Neural progenitor cell (in vitro differentiated cells): ENCODE measurements at places on chromosomes 4 and X.

DNA sequence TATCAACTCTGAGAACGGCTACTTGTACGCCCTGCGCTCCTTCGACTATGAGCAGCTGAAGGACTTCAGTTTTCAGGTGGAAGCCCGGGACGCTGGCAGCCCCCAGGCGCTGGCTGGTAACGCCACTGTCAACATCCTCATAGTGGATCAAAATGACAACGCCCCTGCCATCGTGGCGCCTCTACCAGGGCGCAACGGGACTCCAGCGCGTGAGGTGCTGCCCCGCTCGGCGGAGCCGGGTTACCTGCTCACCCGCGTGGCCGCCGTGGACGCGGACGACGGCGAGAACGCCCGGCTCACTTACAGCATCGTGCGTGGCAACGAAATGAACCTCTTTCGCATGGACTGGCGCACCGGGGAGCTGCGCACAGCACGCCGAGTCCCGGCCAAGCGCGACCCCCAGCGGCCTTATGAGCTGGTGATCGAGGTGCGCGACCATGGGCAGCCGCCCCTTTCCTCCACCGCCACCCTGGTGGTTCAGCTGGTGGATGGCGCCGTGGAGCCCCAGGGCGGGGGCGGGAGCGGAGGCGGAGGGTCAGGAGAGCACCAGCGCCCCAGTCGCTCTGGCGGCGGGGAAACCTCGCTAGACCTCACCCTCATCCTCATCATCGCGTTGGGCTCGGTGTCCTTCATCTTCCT, 2.7 kb downstream of the PCDH10 start:
- DNase-seq, result peak; percentile 74

- no peak for DNase-seq
Measured at GRCh38 chrX:44908827-44909226, 35.8 kb downstream of the KDM6A start.

DNA sequence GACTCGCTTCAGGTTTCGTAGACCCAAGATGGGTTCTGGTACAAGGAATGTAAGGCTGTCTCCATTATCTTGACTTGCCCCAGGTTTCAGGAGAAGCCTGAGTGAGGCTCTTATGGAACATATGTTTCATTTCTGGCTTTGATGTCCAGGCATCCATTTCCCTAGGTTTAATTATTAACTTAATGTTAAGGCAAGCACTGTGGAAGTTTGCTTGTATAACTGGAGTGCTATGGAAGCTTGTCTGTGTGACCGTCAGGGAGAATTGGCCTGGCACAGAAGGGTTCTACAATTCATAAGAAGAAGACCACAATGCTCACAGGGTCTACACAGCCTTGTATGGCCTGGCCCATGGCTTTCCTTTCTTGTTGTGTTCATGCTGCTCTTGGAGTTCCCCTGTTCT, 47.2 kb upstream of the PPP1R2C start:
- DNase-seq, result no peak

DNA sequence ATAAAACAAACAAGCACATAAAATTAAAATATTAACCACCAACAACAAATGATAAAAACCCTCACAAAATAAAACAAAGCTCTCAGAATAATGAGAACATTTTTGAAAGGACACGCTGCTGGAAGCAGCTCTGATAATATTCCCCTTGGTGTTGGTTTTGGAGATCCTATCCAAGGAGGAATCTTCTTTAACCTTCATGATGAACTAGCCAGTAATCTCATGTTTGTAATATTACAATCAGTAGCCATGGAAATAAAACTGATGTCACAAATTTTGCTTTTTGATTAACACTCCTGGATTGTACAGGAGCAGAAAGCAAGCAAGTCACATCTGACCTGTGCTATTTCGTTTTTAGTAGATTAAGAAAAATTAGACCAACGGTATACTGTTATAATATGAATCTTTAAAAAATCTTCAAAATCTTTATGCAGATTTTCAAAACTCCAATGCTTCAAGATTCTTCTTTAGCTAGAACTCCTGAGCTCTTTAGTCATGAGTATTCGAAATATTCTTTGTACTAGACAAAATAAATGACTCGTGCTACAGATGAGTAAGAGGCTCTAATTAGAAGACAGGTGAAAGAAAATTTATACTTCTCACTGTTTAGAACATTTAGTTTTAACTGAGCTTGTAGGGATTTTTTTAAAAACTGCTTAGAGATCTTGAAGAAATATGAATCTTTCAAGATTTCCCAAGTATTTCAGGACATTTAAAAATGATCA, 154.1 kb downstream of the RASL11B start:
- DNase-seq, result no peak

DNA sequence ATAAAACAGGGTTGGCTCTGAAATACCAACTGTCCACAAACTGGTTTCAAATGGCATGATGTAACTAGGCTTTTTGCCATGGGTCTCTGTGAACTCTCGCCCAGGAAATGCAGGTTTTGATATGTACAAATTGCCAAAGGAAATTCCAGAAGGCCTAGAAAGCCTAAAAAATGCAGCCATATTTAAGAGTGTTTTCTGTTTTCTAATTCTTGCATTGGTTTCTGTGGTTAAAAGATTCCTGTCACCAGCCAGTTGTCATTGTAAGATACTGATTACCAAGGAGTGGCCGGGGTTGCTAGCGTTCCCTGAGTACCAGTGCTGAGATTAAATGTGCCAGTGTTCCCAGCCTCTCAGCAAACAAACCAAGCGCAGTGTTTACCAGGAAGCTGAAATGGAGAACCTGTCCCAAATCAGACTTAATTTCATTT, 53.9 kb upstream of the SORBS2 start:
- no peak for DNase-seq

DNA sequence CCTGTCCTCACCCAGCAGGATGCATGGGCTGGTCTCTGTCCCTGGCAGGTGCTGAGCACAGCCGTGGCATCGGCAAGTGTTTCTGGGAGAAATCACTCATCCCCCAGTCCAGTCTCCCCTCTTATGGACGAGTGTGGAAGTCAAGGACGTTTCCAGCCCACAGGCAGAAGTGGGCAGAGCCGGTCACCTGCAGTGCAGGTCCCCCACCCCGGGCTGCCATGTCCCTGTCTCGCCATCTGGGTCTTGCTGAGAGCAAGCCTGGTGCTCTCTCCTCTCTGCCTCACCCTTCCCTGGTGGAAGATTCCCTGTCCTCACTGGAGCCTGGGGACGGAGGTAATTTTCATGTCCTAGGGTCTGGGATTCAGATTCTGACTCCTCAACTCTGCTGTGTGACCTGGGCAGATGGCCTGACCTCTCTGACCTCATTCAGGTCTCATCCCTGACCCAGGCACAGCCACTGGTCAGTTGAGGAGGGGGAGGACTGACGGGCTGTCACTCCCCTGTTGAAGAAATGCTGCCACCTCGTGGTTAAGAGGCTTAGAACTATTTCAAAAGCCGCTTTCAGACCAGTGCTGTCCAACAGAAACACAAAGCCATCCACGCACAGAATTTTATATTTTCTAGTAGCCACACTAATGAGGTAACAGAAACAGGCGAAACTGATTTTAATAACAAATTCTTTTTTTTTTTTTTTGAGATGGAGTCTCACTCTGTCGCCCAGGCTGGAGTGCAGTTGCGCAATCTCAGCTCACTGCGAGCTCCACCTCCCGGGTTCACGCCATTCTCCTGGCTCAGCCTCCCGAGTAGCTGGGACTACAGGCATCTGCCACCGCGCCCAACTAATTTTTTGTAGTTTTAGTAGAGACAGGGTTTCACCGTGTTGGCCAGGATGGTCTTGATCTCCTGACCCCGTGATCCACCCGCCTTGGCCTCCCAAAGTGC, 1.8 kb downstream of the CPZ start:
- peak; percentile 93 for DNase-seq

GRCh38 chr4:61922766-61923165, 722.6 kb downstream of the ADGRL3 start:
- no peak for DNase-seq

GRCh38 chr4:79185526-79186045, 140.3 kb downstream of the NAA11 start:
- DNase-seq, result no peak

DNA sequence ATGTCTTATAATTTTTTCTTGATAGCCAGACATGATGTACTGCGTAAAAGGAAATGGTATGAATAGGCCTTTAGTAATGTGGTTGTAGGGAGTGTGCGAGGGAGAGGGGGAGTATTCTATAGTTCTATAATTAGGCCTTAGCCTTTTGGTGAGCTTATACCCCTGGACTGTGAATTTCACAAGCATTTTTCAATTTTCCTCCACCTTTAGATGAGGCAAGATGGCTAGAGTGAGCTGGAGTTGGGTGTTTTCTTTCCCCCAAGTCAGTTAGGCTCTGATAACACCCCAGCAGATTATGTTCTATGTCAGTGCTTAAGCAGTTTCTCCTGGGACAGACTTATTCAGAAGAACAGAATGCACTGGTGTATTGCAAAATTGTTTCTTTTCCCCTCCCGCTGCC, 210.2 kb upstream of the NPY2R start:
- DNase-seq, result no peak

GRCh38 chrX:154411981-154412340, 622 bp downstream of the TAFAZZIN start:
- DNase-seq, result peak; percentile 80

GRCh38 chr4:116638592-116638991, 446.8 kb downstream of the TRAM1L1 start:
- DNase-seq, result no peak

- no peak for DNase-seq
Measured at GRCh38 chrX:123487669-123488068, 245.2 kb downstream of the THOC2 start.

DNA sequence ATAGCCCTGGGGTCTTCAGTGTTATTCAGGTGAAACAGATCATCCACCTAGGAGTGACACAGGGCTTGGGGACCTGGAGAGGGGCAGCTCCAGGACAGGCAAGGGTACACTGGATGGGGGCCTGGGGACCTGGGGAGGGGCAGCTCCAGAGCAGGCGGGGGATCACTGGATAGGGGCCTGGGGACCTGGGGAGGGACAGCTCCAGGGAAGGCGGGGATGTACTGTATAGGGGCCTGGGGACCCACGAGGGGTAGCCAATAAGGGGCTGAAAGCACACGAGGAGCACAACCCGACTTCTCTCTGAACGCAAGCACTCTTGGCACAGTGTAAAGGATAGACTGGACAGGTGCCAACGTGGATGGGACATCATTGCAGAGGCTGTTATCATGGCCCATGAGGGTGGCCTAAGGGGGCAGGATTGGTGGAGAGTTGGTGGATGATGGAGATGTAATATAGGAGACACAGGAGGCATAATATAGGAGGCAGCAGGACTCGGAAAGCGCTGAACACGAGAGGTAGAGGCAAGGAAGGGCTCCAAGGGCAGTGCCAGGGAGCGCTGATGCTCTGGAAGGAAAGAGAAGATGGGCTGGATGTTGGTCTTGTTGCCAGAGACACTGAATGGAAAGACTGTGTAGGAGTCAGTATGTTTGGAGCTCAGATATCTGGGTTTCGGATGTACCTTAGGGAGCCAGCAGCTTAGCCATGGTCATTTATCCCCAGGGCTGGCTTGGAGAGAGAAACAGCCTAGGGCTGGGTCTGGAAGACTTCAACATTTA, 37.9 kb upstream of the FGFBP2 start:
- no peak for DNase-seq

DNA sequence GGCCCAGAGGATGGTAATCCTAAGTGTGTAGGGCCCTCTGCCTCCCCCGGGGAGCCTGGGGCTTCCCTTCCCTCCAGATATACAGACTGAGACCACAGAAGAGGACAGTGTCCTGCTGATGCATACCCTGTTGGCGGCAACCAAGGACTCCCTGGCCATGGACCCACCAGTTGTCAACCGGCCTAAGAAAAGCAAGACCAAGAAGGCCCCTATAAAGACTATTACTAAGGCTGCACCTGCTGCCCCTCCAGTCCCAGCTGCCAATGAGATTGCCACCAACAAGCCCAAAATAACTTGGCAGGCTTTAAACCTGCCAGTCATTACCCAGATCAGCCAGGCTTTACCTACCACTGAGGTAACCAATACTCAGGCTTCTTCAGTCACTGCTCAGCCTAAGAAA, 1.9 kb downstream of the TRO start:
- DNase-seq, result no peak

DNA sequence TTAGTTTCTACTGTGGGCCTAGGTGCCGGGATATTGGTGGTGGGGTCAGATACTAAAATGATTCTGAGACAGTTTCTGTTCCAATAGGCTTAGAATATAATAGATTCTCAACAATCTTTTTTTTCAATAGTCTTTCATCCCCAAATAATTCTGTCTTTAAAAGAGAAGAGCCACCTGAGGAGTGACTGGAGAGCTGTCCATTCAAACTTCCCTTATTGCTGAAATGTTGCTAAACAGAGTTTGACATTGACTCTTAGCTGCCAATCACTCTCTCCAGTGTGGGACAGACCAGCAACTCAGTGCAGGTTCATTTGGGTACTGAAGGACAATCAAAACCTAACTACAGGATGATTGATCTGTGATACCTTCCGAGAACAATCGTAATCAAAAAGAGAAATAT, 12.4 kb upstream of the ADH7 start:
- DNase-seq, result no peak

GRCh38 chr4:84611531-84611930, 28.6 kb downstream of the CDS1 start:
- DNase-seq, result no peak

GRCh38 chrX:10989386-10989785, 121.7 kb upstream of the HCCS start:
- peak; percentile 18 for DNase-seq

DNA sequence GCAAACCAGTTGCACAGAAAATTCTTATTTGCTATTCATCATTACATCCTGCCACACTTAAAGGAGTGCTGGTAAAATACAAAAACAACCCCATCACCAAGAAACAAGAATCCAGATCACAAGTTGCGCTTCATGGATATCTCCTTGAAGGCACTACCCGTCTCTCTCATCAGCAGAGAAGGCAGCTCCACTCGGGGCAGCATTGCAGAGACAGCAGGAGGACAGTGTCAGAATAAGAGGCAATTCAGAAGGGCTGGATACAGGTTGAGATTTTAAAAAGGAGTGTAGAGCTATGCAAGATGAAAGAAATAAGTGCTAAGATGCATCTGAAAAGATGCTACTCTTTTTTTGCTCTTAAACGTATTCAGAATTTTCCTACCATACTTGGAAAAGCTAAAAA, 71.4 kb downstream of the LDB2 start:
- no peak for DNase-seq

GRCh38 chr4:151296227-151296626, 19.3 kb downstream of the PRSS48 start:
- no peak for DNase-seq

DNA sequence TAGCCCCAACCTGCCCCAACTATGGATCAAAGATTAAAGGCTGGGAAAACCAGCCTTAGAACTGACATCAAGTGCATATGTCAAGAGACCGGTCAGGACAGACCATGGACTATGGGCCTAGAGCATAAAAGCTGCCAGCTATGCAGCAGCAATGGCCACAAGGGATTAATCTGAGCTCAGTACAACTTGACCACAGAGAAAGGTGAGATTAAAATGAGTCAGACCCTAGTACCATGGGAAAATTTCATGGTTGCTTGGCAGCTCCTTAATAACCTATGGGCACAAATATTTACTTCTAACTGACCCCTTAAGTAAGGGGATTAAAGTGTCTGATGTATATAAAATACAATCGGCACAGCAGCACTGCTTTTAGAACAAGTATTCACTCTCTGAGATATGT, 54.4 kb downstream of the CBR4 start:
- DNase-seq, result no peak

- no peak for DNase-seq
Measured at GRCh38 chr4:159367781-159368080, 264.9 kb downstream of the RAPGEF2 start.

GRCh38 chrX:150610446-150610845, 42.0 kb downstream of the MTM1 start:
- DNase-seq, result no peak

- peak; percentile 11 for DNase-seq
Measured at GRCh38 chrX:42752730-42753129, 25.2 kb downstream of the PPP1R2C start.
